ENCODE measurements at places on chromosomes 7 and 10.

DNA sequence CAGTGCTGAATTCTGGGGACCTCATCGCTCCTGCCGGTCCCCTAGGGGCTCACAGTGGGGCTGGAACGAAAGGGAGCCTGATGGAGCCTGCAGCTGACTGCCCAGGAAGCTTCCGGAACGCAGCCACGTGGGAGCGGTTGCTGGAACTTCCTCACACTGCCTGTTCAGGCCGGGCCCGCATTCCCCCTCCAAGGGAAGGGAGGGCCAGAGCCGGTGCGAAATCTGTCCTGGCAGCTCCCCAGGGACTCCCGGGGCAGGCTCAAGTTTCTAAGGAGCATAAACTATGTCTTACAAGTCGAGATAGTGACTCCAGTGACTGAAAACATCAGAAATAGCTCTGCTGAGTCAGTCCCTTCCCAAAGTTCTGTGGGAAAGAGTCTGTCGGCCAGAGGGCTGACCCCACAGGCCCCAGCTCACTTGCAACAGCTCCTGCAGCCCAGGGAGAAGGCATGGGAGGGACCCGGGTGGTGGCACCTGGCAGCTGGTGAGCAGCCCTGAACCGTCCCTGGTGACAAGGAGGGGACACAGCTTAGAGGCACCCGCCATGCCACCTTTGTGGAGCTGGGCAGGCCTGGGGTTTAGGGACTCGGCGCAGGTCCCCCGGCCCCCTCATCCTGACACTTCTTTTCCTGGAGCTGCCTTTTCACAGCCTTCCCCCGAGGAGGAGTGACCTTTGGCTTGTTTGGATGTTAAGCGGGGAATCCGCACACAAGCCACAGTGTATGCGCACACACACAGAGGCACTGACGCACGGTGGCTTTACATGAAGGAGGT is 47.6 kb downstream of the PDGFA start:
- DNase-seq, result no peak

DNA sequence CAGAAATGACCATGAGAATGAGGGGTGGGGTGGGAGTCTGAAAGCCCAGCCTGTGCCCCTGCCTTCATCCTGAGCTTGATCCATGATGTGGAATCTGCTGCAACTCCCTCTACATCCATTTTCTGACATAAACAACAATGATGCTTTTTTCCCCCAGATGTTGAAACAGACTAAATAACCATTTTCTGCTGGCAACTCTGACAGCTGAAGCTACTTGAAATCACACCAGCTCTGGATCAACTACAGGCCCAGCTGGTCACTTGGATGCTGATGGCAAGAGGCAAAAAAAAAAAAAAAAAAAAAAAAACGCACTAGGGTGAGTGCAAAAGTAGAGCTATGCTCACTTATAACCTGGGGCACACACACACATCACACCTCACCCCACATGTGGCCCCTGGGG is 74.2 kb downstream of the FAM107B start:
- DNase-seq, result no peak

DNA sequence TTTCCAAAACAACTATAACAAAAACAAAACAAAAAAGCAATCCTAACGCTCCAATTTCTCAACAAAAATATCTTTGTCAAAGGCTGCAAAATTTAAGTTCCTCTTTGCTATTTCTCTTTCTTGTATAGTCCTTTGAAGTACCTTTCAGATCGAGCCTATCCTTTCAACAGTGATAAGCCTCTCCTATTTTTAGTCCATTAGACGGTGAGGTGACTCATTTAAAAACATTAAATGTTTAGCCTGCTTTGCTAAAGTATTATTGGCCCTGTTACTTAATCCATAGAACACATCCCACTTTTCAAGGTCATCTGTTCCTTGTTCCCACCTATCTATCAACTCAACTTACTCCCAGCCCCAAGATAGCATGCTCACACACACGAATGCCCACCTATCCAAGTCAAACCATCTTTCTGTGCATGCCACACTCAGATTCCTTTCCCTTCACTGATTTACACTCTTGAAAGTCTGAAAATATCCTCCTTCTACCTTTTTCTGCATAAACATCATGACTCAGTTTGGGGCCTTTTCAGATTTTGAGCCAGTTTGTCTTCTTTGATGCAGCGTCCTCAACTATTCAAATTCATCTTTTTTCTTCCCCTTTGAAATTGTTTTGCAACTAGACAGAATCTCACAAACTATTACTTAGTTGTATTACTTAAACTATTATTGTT is 224.9 kb upstream of the TMEM229A start:
- DNase-seq, result no peak

GRCh38 chr7:143938379-143939243 is 3.6 kb downstream of the OR2F2 start:
- DNase-seq, result no peak

- no peak for DNase-seq
Observed at GRCh38 chr10:31347705-31348104, 28.7 kb downstream of the ZEB1 start.

- peak; percentile 5 for DNase-seq
Observed at GRCh38 chr7:37832194-37832593, 16.2 kb upstream of the NME8 start.

GRCh38 chr10:87761153-87761552 is 56.9 kb downstream of the ATAD1 start:
- no peak for DNase-seq

GRCh38 chr10:102619281-102619981 is 24.8 kb upstream of the TRIM8 start:
- no peak for DNase-seq

- no peak for DNase-seq
Observed at GRCh38 chr7:8134089-8134733, 127.8 kb downstream of the ICA1 start.
